ENCODE measurements at places on chromosomes 2 and 18. TPM values are rescaled to one million over a fixed set of nuclear protein-coding genes. Genes with fewer than 3 reads are reported as not detected.

Gene AMER3
- not detected for polyA plus RNA-seq

Gene HOXD9
- polyA plus RNA-seq, result 13.0 TPM

Gene FSHR
- 4.0 TPM for polyA plus RNA-seq

Gene PJVK
- 5.6 TPM for polyA plus RNA-seq

Gene SERPINB7
- polyA plus RNA-seq, result 0.06 TPM

Gene LOXL3
- 8.5 TPM for polyA plus RNA-seq

Gene SERPINB11
- not detected for polyA plus RNA-seq

Gene KCNG3
- 0.20 TPM for polyA plus RNA-seq

GRCh38 chr2:226115102-226115831 is 684.4 kb downstream of the IRS1 start:
- H3K4me3 ChIP-seq, result no peak overlapping the region
- no peaks in the 10 kb centered on the region for H3K4me1 ChIP-seq
- no peaks in the 10 kb centered on the region for H3K27me3 ChIP-seq
- DNase-seq, result no peak

- DNase-seq, result peak; percentile 50
- H3K27ac ChIP-seq, result peak overlapping the region; percentile 34
These were observed 15.6 kb upstream of the ASAP2 start for GRCh38 chr2:9191041-9191481.

DNA sequence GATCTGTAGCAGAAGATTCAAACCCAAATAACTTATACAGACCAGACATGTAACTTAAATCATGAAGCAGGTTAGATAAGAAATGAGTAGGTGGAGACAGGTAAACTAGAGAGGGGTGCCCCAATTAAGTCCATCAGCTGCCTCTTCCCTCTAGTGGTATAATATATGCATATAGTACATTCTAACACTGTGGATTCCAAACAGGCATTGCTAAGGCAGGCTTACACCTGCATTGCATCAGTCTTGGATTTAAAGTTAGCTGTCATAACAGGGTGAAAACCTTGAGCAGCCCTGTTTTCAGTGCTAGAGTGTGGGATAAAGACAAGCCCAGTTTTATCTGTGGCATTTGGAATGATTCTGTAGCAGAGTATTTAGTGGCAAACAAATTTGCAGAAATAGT is 63.4 kb downstream of the NYAP2 start:
- H3K36me3 ChIP-seq, result no peaks in the 10 kb centered on the region
- DNase-seq, result no peak
- H3K4me1 ChIP-seq, result no peaks in the 10 kb centered on the region
- H3K4me3 ChIP-seq, result no peak overlapping the region
- no peak overlapping the region for H3K27ac ChIP-seq

GRCh38 chr2:66929632-66930338 is 467.3 kb upstream of the ETAA1 start:
- H3K4me3 ChIP-seq, result no peak overlapping the region
- no peaks in the 10 kb centered on the region for H3K27me3 ChIP-seq
- DNase-seq, result peak; percentile 85
- no peaks in the 10 kb centered on the region for H3K36me3 ChIP-seq
- H3K27ac ChIP-seq, result no peak overlapping the region
- H3K4me1 ChIP-seq, result peaks cover 5% of the 10 kb centered on the region

- H3K36me3 ChIP-seq, result no peaks in the 10 kb centered on the region
- H3K27me3 ChIP-seq, result no peaks in the 10 kb centered on the region
These were observed 3.5 kb downstream of the CWC22 start for GRCh38 chr2:180003559-180003958.

DNA sequence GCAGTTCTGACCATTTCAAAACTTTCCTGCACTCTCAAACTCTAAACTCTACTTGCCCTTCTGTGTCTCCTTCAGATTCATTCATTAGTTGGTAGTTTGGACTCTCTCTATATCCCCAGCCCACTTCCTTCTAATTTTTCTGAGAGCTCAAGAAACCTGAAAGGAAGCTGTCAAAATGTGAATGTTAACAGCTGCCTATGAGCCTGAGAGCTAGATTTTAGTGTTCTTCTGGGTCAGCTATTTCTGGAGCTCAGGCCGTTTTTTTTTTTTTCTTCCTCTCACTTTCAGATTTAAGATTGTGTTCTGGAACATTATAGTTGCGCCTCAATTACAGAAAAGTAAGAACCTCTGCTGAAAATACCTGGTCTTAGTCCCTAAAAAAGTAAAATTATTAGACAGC is 73.1 kb downstream of the RTN4 start:
- H3K36me3 ChIP-seq, result no peaks in the 10 kb centered on the region
- peaks cover 3% of the 10 kb centered on the region for H3K4me1 ChIP-seq
- H3K27ac ChIP-seq, result no peak overlapping the region
- DNase-seq, result no peak
- H3K4me3 ChIP-seq, result no peak overlapping the region

- DNase-seq, result no peak
- no peak overlapping the region for H3K4me3 ChIP-seq
- H3K27me3 ChIP-seq, result no peaks in the 10 kb centered on the region
- no peaks in the 10 kb centered on the region for H3K36me3 ChIP-seq
These were observed 103.1 kb downstream of the CCDC85A start for GRCh38 chr2:56286936-56287335.

GRCh38 chr18:79489899-79490625 is 94.3 kb downstream of the NFATC1 start:
- DNase-seq, result peak; percentile 6
- no peak overlapping the region for H3K4me3 ChIP-seq
- H3K36me3 ChIP-seq, result no peaks in the 10 kb centered on the region
- no peak overlapping the region for H3K27ac ChIP-seq
- H3K27me3 ChIP-seq, result no peaks in the 10 kb centered on the region

- H3K4me1 ChIP-seq, result no peaks in the 10 kb centered on the region
- no peak overlapping the region for H3K27ac ChIP-seq
- no peaks in the 10 kb centered on the region for H3K27me3 ChIP-seq
These were observed 274.3 kb downstream of the PRKCE start for GRCh38 chr2:45925636-45926366.

GRCh38 chr2:184154438-184154837 is 443.9 kb upstream of the ZNF804A start:
- no peaks in the 10 kb centered on the region for H3K27me3 ChIP-seq
- DNase-seq, result no peak
- H3K36me3 ChIP-seq, result no peaks in the 10 kb centered on the region
- H3K4me3 ChIP-seq, result no peak overlapping the region
- H3K27ac ChIP-seq, result no peak overlapping the region

DNA sequence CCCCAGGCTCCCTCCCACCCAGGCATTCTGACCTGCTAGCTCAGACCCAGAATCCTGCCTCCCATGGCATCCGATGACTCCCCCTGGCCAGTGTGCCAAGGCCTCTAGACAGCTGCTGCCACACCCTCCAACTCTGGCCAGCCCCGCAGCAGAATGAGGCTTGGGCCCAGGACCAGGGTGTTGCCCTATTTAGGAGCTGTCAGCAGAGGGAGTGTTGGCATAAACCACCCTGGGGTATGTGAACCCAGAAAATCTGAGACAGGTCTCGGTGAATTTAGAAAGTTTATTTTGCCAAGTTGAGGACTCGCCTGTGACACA is 134.3 kb downstream of the KLHL29 start:
- peaks cover 14% of the 10 kb centered on the region for H3K4me1 ChIP-seq
- H3K27me3 ChIP-seq, result no peaks in the 10 kb centered on the region
- no peak overlapping the region for H3K4me3 ChIP-seq

DNA sequence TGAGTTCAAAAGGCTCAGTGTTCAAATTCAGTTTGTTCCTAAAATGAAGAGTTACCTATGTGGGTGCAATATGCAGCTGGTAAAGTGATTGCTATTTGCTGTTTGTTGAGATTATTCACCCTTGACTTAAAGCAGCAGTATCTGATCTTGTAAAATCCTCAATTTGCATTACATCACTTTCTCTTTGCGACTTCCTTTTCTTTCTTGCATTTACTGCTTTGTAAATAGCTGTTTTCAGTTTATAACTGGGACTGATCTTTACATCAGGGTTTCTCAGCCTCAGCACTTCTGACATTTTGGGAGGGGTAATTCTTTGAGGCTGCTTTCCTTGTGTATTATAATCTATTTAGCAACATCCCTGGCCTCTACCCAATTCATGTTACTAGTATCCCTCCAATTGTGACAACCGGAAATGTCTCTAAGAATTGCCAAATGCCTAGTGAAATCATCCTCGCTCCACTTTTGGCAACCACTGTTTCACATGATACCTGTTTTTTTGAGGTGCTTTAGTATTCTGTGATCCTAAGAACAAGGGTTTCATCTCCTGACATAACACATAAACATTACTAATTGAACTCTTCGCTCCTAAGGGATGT is 12.1 kb upstream of the ERCC3 start:
- no peak for DNase-seq
- H3K4me3 ChIP-seq, result no peak overlapping the region
- no peaks in the 10 kb centered on the region for H3K4me1 ChIP-seq

DNA sequence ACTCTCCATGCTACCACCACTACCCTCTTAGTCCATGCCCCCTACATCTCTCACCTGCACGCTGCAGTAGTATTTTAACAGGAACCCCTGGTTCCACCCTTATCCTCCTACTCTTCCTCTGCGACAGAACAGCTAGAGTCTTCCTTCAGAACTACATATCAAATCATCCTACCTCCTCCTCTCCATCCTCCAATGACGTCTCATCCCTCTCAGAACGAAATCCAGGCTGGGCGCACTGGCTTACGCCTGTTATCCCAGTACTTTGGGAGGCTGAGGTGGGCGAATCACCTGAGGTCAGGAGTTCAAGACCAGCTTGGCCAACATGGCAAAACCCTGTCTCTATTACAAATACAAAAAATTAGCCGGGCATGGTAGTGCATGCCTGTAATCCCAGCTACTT is 10.3 kb upstream of the KIF3C start:
- no peaks in the 10 kb centered on the region for H3K36me3 ChIP-seq
- no peaks in the 10 kb centered on the region for H3K4me1 ChIP-seq
- DNase-seq, result no peak
- H3K27me3 ChIP-seq, result no peaks in the 10 kb centered on the region
- no peak overlapping the region for H3K27ac ChIP-seq
- no peak overlapping the region for H3K4me3 ChIP-seq

DNA sequence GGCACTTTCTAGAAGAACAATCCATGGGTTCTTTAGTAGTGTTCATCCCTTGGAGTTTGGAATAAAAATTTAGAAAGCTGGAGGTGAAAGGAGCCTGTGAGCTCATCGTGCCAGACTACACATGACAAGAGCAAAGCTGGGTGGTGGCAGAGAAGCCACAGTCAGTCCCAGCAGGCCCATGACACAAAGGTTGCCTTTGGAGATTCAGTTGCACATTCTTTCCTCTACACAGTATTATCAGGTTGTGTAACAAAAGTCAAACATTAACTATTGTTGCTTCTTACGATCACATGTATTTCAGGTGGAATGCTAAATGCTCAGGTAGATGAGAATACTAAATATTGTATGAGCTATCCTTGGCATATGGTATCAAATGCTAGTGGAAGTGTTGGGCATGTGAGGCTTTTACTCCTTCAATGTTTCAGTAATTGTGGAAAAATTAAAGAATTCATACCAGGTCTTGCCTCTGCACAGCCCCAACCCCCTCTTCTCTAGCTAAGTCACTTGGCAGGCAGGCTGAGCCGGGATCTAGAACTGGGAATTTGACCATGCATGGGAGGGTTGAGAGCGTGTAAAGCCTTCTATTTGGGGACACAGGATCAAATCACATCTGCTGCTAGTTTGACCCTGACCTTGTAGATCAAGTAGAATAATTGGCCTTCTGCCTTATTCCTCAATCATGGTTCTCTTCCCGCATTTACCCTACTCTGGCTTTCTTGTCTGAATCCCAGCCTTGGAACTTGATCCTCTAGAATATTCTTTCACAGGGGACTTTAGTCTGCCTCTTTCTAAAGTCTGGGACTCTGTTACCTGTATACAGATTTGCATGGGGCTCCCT is 230.9 kb downstream of the GCA start:
- no peak for DNase-seq
- no peaks in the 10 kb centered on the region for H3K27me3 ChIP-seq
- no peak overlapping the region for H3K4me3 ChIP-seq
- H3K4me1 ChIP-seq, result no peaks in the 10 kb centered on the region
- H3K27ac ChIP-seq, result no peak overlapping the region

GRCh38 chr2:38578832-38579231 is 23.9 kb downstream of the HNRNPLL start:
- H3K27me3 ChIP-seq, result no peaks in the 10 kb centered on the region
- peaks cover 2% of the 10 kb centered on the region for H3K4me1 ChIP-seq
- H3K27ac ChIP-seq, result no peak overlapping the region
- H3K4me3 ChIP-seq, result no peak overlapping the region
- DNase-seq, result no peak

GRCh38 chr18:78875016-78875777 is 104.4 kb upstream of the SALL3 start:
- no peak overlapping the region for H3K4me3 ChIP-seq
- H3K36me3 ChIP-seq, result no peaks in the 10 kb centered on the region
- no peak overlapping the region for H3K27ac ChIP-seq
- no peaks in the 10 kb centered on the region for H3K27me3 ChIP-seq

DNA sequence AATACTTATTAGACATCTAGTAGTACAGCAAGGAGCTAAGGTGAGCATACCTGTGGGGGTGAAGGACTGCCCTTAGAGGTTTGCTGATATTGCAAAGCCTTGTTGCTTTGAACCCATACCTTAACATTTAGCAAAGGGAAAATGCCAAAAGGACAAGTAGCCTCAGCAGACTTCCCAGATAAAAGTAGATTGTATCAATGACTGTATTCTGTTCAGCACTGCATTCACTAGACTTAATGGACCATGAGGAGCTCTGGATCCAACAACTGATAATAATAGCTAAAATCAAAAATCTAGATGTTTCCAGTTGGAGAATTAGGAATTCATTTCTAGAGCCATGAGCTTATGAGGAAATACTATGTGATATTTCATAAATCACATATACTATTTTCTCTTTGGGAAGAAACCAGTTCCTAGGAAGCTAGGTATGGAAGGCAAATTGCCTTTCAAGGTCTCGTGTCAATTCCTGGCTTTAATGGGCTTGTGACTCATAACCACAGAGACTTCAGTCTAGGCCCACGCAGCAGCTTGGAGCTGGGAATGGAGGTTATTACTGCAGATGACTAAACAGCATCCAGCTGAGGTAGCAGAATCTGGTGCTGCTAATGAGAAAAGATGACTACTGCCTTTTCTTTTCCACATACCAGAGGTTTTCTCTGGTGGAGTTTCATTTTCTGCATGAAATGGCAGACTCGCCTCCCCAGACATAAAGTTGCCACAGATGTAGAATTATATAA is 191.2 kb upstream of the NABP1 start:
- no peaks in the 10 kb centered on the region for H3K27me3 ChIP-seq
- DNase-seq, result no peak
- no peaks in the 10 kb centered on the region for H3K4me1 ChIP-seq
- H3K4me3 ChIP-seq, result no peak overlapping the region
- H3K27ac ChIP-seq, result no peak overlapping the region

DNA sequence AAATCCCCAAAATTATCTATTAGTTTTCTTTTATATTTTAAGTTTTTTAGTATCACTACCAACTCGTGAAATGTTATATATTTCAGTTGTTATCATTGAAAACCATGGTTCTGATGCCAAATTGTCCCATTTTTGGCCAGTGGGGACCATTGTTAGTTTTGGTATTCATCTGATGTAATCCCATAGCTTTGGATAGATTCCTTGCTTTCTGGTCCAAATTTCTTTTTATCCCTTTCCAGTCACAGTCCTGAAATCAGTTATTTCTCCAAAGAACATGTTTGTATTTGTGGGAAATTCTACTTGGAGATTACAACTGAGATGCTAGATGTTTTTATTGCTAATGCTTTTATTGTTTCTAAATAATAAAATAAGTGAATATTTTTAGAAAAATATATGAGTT is 976.8 kb upstream of the CRIM1 start:
- no peak overlapping the region for H3K4me3 ChIP-seq
- H3K27ac ChIP-seq, result no peak overlapping the region
- H3K27me3 ChIP-seq, result no peaks in the 10 kb centered on the region
- no peak for DNase-seq
- H3K36me3 ChIP-seq, result no peaks in the 10 kb centered on the region
- no peaks in the 10 kb centered on the region for H3K4me1 ChIP-seq

- no peak overlapping the region for H3K4me3 ChIP-seq
- H3K4me1 ChIP-seq, result no peaks in the 10 kb centered on the region
- no peaks in the 10 kb centered on the region for H3K27me3 ChIP-seq
- DNase-seq, result no peak
These were observed 45.6 kb upstream of the NRP2 start for GRCh38 chr2:205636549-205637319.

All from ovary (tissue), 10 donors.